Neural crest cell (in vitro differentiated cells): ENCODE measurements at places on chromosomes 13 and 19. TPM values are rescaled to one million over a fixed set of nuclear protein-coding genes. Genes with fewer than 3 reads are reported as not detected.
A peak's percentile ranks its signal among the peaks of the same experiment; 100 is the strongest.

- DNase-seq, result no peak
Measured at GRCh38 chr13:95058680-95059079, 242.6 kb downstream of the ABCC4 start.

- no peak for DNase-seq
Measured at GRCh38 chr13:40503966-40504591, 162.4 kb downstream of the FOXO1 start.

Gene ARHGEF18
- 36.5 and 38.3 TPM in 2 replicates for total RNA-seq

Gene DCT
- 0.12 and 0.43 TPM in 2 replicates for total RNA-seq

DNA sequence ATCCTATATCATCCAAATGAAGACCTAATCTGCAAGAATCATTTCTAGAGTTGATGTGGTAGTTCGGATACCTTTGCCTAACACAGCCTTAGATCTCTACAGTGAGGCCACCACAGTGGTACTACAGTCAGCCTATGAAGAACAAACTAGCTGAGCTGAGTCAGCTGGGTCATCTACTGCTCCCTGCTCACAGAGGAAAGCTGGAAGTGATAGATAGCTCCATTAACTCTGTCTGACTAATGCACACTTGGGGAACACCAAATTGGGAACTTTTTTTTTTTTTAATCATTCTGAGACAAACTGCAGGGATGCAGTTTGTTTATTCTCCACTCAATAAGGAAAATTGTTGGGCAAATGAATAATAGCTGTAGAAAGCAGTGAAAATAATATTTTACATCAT, 1160.6 kb downstream of the PCDH9 start:
- no peak for DNase-seq

- DNase-seq, result no peak
Measured at GRCh38 chr19:42278452-42279154, 9.6 kb downstream of the CIC start.

GRCh38 chr19:41421314-41421713, 5.9 kb downstream of the B3GNT8 start:
- no peak for DNase-seq

Gene DIRAS1
- total RNA-seq, result 19.9 and 24.4 TPM in 2 replicates

GRCh38 chr19:29478578-29479565, 46.9 kb upstream of the VSTM2B start:
- peak; percentile 52 for DNase-seq

DNA sequence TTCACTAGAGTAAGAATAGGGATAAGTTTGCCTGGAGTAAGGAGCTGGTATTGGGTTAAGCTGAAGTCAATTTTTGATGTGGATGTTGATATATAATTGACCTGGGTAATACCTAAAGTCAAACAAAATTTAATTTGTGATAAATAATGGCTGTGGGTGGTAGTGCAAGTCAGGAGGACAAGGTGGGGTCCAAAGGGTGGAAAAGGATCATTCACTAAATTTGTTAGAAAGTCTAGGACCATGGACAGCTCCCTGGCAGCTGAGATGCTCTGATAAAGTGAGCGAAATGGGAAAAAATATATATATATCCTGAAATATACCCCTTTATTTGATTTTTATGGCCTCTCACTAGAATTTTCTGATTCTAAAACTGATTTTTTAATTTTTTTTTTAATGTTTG, 463.5 kb downstream of the GPC6 start:
- peak; percentile 26 for DNase-seq

DNA sequence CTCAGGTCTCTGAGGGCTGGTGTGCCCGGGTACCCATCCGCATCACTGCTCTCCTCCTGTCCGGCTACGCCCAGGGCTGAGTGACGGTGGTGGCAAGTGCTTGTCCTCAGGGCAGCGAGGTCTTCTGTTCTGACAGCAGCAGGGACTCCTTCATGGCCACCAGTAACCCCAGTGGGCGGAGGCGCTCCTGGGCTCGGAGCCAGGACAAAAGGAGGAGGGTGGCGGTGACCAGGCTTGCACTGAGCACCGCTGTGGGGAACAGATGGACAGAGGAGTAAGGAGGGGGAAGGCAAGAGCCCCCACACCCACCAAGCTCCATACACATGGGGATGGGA, 5.8 kb downstream of the CD320 start:
- DNase-seq, result peak; percentile 0

DNA sequence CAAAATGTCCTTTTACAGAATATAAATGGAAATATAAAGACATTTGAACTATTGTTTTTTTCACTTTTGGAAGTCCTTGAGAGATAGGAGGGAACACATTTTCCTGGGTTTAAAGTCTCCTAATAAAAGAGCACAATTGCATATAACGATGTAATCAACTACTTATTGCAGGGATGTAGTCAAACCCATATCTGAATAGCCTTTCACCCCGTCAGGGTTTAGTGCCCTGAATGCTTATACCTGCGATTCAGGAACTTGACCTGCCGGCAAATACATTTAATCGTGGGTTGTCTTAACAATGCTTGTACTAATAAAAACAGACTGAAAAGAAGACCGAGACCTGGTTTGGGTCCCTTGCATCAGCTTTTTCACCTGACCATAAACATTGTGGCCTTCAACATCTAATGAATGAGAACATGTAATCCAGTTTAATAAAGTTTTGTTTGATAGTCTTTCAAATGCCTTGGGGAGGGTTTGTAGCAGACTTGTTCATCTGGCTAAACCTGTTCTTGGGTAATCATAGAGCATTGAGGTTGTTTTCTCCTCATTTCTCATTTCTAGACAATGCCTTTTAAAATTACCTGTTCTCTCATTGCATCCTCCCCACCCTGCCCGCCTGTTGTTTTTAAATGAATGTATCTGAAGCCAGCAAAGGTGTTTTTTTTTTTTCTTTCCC, 7.0 kb downstream of the KLF5 start:
- DNase-seq, result no peak

DNA sequence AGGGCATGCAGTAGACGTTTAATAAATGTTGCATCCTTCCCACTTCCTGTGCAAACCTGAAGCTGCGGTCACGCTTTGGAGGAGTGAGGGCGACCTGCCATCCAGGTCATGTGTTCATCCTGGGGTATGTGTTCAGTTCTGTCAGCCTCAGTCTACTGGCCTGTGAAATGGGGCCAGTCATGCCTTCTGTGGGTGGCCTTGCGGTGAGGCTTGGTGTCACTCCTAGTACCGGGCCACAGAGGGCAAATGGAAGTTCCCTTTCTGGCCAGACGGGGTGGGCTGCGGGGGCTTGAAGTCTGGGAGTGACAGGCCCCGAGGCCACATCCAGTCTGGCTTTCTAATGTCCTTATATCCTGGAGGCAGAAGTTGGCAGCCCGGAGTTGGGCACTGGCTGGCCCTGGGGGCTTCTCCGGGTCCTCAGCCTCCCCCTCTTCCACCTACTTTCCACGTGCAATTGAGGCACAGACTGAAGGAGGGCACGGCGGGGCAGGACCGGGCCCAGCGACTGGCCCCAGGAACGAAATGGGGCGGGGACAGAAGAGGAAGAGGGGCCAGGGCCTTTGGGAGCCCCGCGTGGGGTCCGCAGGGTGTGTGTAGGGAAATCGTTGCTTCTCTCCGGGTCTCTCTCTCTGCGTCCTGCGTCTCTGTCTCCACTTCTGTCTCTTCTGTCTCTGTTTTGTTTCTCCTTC, 11.1 kb downstream of the PDE4A start:
- DNase-seq, result no peak

DNA sequence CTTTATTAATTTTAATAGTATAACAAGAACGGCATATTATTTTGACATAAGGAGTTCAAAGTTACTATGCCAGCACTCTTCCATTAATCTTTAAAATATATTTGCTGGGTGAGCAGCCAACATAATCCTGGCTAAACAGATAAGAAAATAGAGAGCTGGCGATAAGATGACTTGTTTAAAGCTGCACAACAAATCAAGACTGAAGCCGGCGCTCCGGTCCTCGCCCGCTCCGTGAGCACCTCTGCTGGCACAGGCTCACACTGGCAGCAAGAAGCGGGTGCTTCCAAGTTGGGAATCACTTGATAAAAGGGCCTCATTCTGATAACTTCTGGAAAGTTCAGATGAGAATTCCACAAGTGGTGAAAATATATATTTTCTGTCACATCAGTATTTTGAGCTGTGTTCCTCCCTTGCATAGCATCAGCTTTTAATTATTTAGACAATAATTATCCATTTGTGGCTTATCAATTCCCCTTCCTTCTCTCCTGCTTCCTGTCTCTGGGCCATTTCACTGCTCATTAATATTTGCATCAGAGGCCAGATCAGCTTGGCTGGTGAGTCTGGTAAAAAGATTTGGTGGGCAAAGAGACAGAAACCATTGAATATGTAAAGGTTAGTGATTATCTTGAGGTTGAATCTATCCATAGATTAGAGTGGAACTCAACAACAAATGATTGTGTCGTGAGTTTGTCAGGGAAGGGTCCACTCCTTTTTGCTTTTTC, 205.3 kb downstream of the MZT1 start:
- no peak for DNase-seq

- peak; percentile 90 for DNase-seq
Measured at GRCh38 chr19:44207126-44207803, 5.1 kb upstream of the ZNF227 start.

Gene KL
- 0.11 and 0.12 TPM in 2 replicates for total RNA-seq

DNA sequence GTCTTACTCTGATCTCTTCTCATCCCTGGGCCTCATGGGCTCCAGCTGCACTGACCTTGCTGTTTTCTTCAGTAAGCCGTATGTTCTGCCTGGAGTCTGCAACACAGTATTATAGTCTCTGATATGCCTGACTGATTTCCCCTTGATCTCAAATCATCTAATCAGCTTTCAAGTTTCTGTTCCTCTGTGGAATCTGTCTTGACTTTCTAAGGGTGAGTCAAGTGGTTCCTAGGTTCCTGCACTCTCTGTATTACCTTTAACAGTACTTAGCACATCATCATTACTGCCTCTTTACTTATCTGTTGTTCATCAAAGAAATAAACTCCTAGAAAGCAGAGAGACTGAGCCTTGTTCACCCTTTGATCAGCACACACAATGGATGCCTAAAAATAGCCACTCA, 350.7 kb downstream of the LMO7 start:
- no peak for DNase-seq
